CD4-positive, alpha-beta T cell (primary cell): ENCODE measurements at places on chromosomes 2 and 18.

- no peak for DNase-seq
Measured at GRCh38 chr2:206920310-206920709, 19.0 kb upstream of the CPO start.

- DNase-seq: no peak
Measured at GRCh38 chr18:65659312-65659711, 91.5 kb upstream of the CDH7 start.

- DNase-seq: no peak
Measured at GRCh38 chr2:9655441-9656269, 24.9 kb upstream of the YWHAQ start.

DNA sequence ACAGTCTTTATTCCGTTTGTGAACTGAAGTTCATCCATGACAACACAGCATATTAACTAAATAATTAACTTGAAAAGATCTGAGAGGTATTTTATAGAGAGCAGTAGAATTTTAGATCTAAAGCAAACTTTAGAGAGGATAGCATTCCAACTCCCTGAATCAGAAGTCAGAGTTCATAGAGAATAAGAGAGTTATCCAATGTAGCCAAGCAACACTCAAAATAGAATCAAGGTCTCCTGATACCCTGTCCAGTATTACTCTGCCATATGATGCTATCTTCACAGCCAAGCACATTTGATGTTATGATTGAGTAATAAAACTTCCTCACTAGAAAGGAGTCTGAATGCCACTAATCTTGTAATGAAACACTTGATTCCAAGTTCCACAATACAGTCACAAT is 55.5 kb downstream of the RIT2 start:
- DNase-seq: no peak

- no peak for DNase-seq
Measured at GRCh38 chr2:139918982-139919381, 1138.8 kb upstream of the NXPH2 start.

- DNase-seq: no peak
Measured at GRCh38 chr18:42901161-42901560, 214.3 kb downstream of the RIT2 start.

DNA sequence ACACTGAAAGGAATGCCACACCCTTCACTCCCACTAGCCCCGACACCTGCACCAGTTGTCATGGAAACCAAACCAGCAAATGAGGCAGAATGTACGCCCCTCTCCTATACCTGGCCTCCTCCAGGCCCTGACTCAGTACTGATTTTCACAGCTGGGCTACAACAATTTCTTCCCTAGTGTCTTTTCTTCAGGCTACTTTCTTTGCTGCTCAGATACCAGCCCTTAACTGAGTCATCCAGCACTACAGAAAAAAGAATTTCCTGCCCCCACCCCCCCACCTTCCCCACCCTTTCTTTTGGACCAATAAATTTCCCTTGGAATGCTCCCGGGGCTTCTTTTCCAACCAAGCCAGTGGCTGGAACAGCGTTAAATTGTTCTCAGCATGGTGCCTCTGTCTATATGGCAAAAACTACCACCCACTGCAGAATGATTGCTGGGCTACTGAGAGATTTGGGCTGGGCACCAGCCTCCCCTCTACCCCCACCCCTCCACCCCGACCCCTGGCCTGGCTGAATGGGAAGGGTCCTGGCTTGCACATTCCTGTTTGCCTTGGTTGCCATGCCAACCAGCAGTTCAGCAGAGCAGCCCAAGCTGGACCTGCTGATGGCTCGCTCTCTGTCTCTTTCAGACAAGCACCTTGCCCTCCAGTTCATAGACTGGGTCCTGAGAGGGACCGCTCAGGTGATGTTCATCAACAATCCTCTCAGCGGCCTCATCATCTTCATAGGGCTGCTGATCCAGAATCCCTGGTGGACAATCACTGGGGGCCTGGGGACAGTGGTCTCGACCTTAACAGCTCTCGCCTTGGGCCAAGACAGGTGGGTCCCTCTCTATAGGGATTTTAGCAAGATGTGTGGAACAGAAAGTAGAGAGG is 11.3 kb downstream of the SLC14A2 start:
- no peak for DNase-seq

GRCh38 chr2:19207452-19207851 is 151.0 kb downstream of the OSR1 start:
- DNase-seq: no peak

- no peak for DNase-seq
Measured at GRCh38 chr2:242013771-242014170, 144.2 kb downstream of the RTP5 start.

- DNase-seq: no peak
Measured at GRCh38 chr2:128442053-128442751, 123.5 kb upstream of the HS6ST1 start.

GRCh38 chr2:132857319-132857718 is 187.3 kb upstream of the LYPD1 start:
- DNase-seq: no peak

GRCh38 chr18:57644540-57644939 is 22.9 kb upstream of the NARS1 start:
- DNase-seq: no peak

DNA sequence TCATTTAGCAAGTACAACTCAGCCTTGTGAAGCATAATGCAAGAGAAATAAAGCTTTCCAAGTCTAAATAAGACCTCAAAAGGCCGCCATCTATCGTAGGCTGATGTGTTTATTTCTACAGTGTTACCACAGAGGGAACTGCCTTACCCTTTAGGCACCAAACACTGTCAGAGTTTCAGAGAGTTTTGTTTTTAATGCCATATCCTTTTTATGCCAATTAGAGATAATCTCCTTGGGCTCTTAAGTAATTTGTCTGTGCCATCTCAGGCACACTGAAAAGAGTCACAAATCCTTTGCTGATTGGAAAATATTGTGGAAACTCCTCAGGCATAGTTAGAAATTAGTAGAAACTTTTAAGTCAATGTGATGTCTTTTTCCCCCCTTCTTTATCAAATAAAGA is 797.1 kb downstream of the SLC4A3 start:
- no peak for DNase-seq

DNA sequence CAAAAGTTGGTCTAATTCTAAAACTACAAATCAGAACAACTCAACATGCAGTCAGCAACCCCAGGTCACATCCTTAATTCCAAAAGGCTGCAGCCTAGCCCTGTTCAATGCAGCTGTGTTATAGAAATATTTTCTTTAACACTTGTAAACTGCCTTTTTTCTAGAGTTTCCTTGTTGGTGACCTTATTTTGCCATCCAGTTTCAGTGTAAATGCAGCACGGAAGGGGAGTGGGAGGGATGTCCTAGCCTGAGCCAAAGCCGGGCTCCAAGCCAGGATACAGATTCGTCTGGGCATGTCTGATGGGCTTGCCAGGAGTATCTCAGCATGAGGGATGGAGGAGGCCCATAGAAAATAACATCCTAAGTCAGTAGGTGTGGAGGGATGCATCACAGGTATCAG is 17.7 kb upstream of the SP3 start:
- DNase-seq: no peak

DNA sequence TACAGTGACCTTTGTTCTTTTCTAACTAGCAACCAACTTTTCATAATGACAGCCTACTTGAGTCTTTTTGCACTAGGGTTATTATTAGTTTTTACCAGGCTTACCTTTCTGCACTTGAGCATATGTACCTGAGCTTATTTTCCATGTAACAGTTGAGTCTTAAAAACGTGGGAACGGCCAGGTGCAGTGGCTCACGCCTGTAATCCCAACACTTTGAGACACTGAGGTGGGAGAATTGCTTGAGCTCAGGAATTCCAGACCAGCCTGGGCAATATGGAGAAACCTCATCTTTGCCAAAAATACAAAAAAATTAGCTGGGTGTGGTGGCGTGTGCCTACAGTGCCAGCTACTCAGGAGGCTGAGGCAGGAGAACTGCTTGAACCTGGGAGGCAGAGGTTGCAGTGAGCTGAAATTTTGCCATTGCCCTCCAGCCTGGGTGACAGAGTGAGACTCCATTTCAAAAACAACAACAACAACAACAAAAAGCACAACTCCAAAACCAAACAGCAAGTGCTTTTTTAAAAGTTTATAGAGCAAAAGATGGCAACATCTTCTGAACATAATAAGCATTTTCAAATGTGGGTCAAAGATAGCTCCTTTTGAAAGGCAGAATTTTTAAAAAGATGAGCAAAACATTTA is 57.1 kb upstream of the CD28 start:
- DNase-seq: no peak

DNA sequence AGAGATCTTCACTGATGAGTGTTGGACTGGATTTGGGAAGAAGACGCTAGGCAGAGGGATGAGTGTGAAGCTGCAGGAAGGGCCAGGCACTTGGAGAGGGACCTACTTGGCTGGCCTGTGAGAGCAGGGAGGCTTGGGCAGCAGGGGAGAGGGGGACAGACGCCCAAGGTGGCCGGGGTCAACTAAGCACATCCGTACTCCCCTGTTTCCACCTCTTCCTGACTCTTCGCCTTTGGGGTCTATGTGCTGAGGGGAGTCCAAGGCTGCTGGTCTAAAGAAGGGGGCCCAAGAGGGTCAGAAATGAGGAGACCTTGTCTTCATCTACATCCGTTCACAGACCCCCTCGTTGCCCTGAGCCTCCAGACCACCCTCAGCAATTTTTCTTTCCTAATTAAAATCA is 16.7 kb downstream of the DPYSL5 start:
- no peak for DNase-seq
